NCI-H748 treated with DMSO at 0.1 percent for 48 hours (cell line): ENCODE measurements at places on chromosomes 1 and 21.
A peak's percentile ranks its signal among the peaks of the same experiment; 100 is the strongest.

- DNase-seq = no peak
These were observed 178.1 kb downstream of the ZP4 start for GRCh38 chr1:237712586-237713157.

GRCh38 chr1:30823627-30823968 lies 66.0 kb upstream of the LAPTM5 start:
- no peak for DNase-seq

- no peak for DNase-seq
These were observed 77.4 kb downstream of the DESI2 start for GRCh38 chr1:244730153-244730933.

- peak; percentile 30 for DNase-seq
These were observed 71.6 kb upstream of the IFFO2 start for GRCh38 chr1:19028110-19028509.

DNA sequence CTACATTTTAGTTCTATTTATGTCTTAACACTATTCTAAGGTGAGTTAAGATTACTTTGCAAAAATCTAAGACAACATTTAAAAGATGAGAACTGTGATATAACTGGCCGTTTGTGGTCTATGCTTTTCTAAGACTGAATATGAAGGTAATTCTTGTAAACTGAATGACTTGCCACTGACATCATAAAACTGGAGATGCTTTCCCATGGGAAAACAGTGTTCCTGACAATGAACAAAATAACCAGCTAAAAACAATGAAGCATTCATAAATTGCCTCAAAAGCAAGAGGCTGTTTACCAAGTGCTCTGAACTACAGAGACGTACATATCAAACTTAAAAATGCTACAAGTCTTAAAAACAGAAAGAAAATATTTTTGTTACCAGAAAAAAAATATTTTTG lies 54.7 kb downstream of the APP start:
- DNase-seq = peak; percentile 28

- no peak for DNase-seq
These were observed 72.2 kb upstream of the SELENON start for GRCh38 chr1:25727635-25728286.
